ENCODE measurements at places on chromosomes 12 and 14.
A peak's percentile ranks its signal among the peaks of the same experiment; 100 is the strongest.

DNA sequence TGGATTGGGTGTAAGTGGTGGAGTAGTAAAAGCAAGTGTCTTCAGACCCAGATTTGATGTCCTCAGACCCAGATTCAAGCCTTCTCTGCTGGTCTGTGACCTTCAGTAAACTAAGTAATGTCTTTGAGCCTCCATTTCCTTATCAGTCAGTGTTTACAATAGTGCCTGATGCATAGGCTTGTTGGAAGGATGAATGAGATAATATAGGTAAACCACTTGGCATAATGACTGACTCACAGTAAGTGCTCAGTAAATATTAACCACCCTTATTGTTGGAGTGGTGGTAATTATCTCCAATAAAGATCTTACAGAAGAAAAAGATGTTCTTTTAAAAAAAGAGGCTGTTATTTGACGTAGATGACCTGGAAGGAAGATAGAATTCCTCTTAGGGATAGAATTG is 86.2 kb downstream of the IGF1 start:
- no peak for DNase-seq

DNA sequence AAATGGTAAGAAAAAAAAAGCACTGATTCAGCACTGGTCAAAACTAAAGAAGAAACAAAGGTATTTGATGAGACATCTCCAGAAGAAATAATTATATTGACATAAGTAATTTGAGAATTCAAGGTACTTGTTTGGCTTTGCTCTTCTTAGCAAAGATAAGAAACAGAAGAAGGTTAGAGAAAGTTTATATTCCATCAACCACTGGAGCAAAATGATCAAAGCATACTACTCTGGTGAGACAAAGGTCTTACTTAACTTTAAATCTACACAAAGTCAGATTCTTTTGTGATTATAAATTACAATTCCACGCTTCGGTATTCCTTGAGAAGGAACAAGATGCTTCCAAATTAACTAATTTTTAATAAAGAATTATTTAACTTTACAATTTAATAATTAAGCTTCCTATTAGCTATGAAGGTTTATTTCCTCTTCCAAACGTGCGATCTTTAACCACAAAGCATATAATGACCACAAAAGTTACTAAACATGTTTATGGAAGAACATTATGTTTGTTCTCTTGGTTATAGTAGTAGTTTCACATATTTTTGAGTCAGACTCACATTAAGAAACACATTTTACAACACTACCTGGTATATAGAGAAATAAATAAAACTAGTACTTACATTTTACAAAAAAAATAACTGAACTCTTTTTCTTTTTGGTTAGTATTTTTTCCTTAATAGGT is 53.4 kb downstream of the METTL25 start:
- DNase-seq = no peak

DNA sequence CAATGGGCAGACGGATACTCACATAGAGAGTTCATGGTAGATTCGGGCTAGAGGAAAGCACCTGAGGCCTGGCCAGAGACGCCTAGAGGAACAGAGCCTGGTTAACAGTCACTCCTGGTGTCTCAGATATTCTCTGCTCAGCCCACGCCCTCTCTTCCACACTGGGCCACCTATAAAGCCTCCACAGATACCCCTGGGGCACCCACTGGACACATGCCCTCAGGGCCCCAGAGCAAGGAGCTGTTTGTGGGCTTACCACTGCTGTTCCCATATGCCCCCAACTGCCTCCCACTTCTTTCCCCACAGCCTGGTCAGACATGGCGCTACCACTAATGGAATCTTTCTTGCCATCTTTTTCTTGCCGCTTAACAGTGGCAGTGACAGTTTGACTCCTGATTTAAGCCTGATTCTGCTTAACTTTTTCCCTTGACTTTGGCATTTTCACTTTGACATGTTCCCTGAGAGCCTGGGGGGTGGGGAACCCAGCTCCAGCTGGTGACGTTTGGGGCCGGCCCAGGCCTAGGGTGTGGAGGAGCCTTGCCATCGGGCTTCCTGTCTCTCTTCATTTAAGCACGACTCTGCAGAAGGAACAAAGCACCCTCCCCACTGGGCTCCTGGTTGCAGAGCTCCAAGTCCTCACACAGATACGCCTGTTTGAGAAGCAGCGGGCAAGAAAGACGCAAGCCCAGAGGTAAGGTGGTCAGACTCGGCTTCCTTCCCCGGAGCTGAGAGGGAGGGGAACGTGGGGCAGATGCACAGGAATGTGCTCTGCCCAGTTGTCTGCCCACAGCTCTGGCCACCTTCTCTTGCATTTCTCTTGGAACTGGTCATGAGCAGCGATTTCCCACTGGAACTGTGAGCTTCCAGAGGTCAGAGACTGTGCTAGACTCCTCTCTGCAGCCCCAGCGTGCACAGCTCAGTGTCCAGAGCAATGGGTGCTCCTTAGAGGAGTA is at the start of gene CD4:
TSS of gene CD4 (plus strand) at position 557 of the 953 bp plus-strand sequence. CDS start 10,611 bp downstream, outside the sequence.
- no peak for DNase-seq

- no peak for DNase-seq
Observed at GRCh38 chr12:76035045-76035444, 3.5 kb upstream of the PHLDA1 start.

DNA sequence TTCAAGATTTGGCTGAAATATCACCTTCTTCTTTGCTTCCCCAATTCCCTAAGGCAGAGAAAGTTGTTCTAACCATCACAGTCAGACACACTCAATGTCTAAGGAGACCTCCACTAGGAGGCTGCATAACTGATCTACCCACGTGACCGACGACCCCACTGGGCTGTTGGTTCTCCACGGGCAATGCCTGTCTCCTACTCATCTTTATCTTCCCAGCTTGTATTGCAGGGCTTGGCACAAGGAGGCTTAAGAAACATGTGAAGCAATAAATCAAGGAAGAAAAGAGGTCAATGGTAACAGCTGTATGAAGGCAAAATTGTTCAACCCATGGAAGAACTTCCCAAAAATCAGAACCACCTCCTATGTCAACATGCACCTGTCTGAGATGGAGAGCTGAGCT is 27.1 kb downstream of the NT5DC3 start:
- DNase-seq = no peak

- no peak for DNase-seq
Observed at GRCh38 chr14:79225815-79226214, 985.5 kb downstream of the DIO2 start.

DNA sequence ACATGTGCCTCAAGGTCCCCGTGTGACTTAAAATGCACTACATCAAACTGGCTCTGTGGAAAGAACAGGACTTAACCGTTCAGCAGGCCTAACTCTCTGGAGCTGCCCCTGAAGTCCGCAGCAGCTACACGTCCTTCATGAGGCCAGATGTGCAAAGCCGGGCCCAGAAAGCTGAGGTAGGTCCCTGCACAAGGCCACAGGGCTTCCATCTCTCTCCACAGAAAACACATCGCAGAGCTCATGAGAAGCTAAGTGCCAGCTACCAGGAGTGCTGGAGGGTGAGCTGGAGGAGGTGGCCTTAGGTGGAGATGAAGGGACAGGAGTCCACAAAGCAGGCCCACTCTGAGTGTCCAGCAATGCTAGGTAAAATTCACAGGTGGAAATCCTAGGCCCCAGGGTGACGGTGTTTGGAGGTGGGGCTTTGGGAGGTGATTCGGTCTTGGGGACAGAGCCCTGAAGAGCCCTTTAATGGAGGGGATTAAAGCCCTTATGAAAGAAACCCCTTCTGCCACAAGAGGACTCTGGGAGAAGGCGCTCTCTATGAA is 52.4 kb downstream of the VCPKMT start:
- DNase-seq = no peak

- DNase-seq = peak; percentile 99
Observed at GRCh38 chr14:77660754-77661153, 44.3 kb upstream of the SPTLC2 start.

- no peak for DNase-seq
Observed at GRCh38 chr12:68828672-68829068, 20.7 kb downstream of the MDM2 start.

DNA sequence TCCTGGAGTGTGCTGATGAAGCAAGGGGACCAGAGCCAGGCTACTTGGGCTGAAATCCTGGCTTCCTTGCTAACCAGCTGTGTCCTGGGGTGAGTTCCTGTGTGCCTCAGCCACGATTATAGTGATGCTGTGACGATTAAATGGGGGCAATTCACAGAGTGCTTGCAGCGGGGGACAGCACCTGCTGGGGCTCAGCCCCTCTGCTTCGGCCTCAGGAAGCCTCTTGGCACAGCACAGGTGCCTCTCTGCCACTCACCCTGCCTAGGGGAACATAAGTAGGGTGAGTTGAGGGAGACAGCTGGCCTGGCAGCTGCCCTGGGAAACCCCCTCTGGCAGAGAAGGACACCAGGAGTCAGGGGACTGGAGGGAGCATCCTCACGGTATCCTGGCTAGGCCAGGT is 9.4 kb downstream of the KRT80 start:
- DNase-seq = no peak

DNA sequence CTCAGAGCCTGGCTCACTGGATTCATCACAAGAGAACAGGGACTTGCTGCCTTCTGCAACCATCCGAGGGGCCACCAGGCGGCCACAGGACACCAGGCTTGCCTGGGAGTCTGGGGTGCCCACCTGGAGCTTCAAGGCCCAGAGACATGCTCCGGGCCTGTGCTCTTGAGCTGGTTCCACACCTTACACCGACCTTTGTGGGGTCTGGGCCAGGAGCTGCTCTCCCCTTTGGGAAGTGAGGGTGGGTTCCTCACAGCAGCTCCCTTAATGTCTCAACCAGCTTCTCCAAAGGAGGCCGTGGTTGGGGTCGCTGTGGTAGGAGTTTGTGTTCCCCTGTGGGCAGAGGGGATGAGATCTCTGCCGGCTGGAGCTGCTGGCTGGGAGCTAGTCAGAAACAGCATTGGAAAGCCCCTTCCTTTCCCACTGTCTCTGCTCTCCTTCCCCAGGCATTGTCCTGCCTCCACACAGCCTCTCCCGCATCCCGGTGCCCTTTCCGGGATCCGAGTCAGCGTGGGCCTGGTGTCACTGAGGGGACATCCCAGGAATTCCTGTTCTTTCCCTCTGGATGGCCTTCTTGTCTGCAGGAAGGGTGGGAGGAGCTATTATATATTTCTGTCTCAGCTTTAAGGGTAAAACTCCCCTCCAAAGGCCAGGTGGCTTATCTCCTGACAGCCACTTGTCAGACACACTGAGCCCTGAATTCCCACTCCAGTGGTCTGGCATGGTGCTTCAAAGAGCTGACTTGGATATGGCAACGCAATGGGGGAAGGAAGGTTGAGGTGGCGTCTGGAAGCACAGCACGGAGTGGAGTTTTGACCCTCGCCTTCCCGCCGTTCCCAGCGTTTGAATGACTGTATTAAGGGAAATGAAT is 5.1 kb upstream of the PAPLN start:
- DNase-seq = no peak

DNA sequence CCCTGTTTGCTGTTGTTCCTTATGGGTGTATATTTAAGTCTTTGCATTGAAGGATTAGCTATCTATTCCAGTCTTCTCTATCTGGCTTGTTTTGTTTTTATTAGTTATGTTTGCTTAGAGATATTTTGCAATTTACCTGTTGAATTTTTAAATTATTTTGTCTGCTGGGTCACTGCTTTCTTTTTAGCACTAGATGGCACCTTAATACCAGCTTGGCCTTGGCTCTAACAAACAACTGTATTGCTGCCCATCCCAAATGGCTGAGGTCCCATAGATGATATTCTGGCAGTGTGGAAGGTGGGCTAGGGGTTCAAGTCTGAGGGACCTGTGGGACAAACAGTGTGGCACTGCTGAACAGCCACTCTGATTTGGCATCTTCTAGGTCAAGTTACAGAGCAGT is 144.0 kb upstream of the FBXO33 start:
- DNase-seq = no peak

DNA sequence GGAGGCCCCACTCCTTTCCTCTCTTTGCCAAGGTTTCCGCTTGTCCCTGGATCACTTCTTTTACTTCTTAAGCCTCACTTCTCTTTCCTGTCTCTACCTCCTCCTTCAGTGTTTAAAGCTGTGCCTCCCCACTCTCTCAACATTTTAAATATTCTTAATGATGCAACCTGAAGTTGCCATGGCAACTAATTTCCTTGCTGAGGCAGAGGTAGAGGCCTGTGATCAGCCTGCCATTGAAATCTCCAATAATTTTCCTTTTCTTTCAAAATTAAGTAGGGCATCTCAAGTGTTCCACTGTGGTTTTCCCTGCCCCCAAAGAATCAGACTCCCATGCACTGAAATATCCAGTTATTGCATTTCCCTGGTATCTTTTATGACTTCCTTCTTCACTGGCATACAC is 108.6 kb upstream of the VRK1 start:
- DNase-seq = no peak

GRCh38 chr14:30240018-30240417 is 312.4 kb upstream of the PRKD1 start:
- no peak for DNase-seq

- DNase-seq = peak; percentile 15
Observed at GRCh38 chr14:20415782-20416206, 2.5 kb upstream of the TEP1 start.

- DNase-seq = no peak
Observed at GRCh38 chr14:91218014-91218413, 26.5 kb downstream of the GPR68 start.

DNA sequence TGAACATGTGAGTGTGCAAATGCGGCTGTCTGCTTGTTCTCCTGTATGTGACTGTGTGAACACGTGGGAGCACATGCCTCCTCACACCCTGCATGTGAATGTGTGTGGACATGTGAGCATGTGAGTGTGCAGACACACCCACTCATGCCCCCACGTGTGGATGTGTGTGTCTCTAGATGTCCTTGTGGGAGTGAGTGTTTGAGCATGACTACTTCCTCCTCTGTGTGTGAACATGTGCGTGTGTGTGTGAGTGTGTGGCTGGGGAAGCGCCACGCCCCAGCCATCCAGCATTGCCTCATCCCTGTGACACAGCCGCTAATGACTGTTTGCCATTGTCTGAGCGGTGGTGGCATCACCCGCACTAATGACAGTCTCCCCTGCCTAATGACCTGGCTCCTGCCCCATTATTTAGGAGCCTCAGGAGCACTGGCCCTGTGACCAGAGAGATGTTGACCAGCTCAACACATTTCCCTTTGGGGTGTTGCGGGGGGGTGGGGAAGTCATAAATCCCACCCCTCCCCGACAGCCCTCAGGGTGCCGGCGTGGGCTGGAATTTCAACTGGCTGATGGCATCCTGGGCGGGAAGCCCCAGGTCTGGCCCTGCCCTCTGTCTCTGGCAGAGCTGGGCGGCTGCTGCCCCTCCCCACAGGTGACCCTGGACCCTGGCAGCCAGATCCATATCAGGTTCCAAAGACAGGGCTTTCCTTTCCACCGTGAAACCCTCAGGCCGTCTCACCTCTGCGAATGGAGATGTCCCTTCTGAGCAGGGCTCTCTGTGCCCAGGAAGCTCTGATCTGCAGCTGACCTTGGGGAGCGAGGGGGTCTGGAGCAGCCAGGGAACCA is 11.5 kb upstream of the KRT80 start:
- DNase-seq = no peak

- DNase-seq = no peak
Observed at GRCh38 chr12:57626111-57626920, 6.7 kb downstream of the B4GALNT1 start.

DNA sequence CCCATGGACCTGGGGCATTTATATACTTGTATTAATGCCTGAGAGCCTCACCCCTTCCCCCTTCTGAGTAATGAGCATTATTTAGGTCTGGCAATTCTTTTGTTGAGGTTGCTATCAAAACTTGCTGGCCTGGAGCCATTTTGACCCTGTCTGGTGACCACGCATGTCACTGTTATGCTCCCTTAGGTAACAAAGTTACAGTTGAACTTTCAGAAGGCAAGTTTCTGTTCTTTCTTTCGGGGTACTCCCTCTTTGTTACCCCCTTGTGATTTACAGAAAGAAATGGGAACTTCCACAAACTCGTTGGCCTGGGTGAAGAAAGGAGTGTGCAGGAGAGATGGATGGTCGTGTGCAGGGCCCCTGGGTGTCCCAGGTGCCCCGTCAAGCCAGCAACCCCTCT is 305.4 kb downstream of the DPF3 start:
- no peak for DNase-seq

Data from DMS79 (cell line).